Stimulated activated CD4-positive, alpha-beta T cell treated with anti-CD3 and anti-CD28 coated beads, TNF-alpha, amount 100 ng/mL, for 1 hour (primary cell): ENCODE measurements at places on chromosomes 13 and 19.

DNA sequence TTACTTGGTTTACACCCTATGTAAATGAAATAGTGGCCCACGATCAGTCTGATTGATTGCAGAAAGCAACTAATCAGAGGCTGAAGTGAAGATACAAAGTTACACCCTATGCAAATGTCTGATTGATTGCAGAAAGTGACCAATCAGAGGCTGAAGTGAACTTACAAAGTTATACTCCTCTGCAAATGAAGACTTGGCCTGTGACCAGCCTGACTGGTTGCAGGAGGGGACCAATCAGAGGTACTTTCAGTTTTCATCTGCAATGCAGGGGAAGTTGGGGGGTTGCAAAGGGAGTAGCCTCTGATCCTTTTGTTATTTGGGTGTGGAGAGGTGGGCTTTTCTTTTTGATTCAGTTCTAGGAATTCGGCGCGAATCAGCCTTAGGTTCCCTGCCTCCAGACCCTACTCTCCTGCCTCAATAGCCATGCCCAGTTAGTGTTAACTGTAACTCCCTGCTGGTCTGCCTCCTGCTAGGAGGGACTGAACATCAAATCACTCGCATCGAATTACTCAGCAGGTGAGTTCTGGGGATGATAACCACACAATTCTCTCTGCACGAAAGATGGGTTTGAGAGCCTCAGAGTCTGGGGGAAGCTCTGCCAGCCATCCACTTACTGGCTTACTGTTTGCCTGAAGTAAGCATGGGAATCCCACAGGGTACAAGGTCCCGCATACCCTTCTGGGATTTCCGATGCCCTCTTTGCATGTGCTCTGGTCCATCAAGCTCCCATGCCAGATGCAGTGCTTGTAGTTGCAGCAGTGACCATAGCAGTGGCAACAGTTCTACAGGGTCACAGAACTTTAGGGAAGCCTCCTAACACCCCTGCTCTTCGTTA lies 7.5 kb downstream of the ARL11 start:
- no peak for DNase-seq

DNA sequence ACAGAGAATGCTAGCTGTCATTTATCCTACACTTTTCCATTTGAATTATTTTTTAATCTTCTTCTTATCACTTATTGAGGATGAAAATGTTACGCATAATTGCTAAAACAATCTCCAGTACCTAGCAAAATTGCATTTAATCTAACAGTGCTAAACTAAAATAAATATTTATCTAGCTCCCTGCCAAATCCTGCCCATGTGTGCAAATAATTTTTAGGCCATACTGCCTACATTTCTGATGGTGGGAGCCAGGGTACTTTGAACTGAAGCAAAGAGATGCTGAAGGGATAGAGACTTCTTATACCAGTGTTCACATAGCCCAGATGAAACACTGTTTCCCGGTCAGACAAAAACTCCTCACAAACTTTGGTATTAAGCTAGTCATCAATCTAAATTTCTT lies 1268.7 kb upstream of the PCDH20 start:
- DNase-seq = no peak

GRCh38 chr13:110501188-110501587 lies 60.3 kb downstream of the RAB20 start:
- no peak for DNase-seq

DNA sequence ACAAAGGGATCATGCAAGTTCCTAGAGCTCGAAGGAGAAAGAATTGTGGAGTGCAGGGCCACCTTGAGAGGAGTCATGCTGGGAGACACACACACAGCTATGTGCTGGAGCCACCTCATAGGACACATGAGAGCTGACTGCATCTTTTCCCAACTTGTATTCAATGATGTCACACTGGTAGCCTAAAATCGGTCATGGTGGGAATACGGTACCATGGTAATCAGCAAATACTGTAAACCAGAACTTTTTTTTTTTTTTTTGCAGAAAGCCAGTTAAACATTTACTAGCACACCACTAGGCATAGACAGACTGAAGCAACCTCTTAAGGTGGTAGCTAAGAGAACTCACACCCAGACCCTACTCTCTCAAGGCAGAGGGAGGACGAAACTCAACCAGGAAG lies 47.0 kb upstream of the INTS6 start:
- no peak for DNase-seq

GRCh38 chr19:38231918-38232317 lies 7.9 kb upstream of the DPF1 start:
- no peak for DNase-seq

GRCh38 chr13:104757712-104758111 lies 1691.5 kb upstream of the SLC10A2 start:
- no peak for DNase-seq

- DNase-seq = no peak
Observed at GRCh38 chr13:112067871-112068539, 1.1 kb downstream of the SOX1 start.

- no peak for DNase-seq
Observed at GRCh38 chr19:31308781-31309180, 40.5 kb downstream of the TSHZ3 start.
